ENCODE measurements at places on chromosomes 3 and 15. TPM values are rescaled to one million over a fixed set of nuclear protein-coding genes. Genes with fewer than 3 reads are reported as not detected.

DNA sequence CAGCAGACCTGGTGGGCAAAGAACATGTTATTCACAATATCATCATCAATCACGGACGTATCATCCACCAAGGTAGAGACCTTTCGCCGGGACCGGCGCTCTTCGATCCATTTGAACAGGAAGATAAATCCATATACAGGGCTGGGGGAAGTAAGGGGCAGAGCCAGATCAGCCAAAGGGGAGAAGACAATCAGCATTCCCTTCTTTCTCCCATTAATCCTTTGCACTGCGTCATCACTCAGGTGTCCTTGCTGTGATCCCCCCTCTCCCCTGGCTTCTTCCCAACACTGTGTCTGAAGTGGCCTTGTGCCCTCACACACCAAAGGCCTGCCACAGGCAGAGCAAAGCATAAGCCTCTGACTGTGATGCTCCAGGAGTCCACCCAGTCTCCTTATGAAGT lies 36.4 kb downstream of the SEMA3G start:
- DNase-seq = no peak

DNA sequence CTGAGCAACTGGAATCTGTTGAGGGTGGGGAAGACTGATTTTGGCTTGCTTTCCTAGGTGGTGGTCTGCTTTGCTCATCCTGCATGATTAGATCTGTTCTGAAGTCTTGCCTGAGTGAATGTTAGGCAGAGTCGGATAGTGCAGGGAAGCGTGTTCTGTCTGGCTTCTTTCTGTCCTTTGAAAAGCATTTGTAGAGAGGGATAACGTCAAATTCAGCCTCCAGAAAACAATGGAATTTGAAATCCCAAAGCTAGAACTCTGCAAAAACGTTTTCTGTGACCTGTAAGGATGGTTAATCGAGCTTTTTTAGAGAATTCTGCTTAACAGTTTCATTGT lies 1.4 kb downstream of the GLCE start:
- no peak for DNase-seq

CDC25A gene
- 30.8 TPM for total RNA-seq

RBP2 gene
- total RNA-seq = not detected

TBL1XR1 gene
- total RNA-seq = 68.3 TPM

CD96 gene
- not detected for total RNA-seq

DNA sequence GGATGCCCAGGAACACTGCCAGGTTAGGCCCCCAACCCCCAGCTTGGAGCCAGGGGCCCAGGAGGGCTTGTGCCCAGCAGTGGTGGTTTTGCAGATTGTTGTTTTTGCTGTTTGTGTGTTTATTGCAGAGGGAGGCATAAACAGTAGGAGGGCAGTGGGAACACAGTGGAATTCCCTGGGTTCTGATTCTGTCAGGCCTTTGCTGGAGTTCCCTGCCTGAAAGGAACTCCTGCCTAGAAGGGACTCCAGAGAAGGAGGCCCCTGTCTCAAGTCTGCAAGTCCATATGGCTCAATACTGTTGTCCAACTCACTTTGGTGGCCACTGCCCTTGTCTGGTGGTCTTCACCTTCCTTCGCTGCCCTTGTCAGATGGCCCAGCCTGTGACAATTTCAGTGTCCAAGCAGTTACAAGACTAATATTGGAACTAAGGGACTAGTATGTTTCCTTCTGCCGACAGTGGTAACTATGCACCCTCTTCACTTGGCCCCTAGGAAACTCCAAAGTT lies 47.4 kb upstream of the RAB6B start:
- DNase-seq = no peak
